Fibroblast of villous mesenchyme (primary cell): ENCODE measurements at places on chromosomes 11 and 22.

GRCh38 chr11:123597859-123598258 is 56.6 kb downstream of the SCN3B start:
- no peak for DNase-seq

GRCh38 chr11:110728883-110729282 is 16.6 kb upstream of the ARHGAP20 start:
- DNase-seq: peak; percentile 34

DNA sequence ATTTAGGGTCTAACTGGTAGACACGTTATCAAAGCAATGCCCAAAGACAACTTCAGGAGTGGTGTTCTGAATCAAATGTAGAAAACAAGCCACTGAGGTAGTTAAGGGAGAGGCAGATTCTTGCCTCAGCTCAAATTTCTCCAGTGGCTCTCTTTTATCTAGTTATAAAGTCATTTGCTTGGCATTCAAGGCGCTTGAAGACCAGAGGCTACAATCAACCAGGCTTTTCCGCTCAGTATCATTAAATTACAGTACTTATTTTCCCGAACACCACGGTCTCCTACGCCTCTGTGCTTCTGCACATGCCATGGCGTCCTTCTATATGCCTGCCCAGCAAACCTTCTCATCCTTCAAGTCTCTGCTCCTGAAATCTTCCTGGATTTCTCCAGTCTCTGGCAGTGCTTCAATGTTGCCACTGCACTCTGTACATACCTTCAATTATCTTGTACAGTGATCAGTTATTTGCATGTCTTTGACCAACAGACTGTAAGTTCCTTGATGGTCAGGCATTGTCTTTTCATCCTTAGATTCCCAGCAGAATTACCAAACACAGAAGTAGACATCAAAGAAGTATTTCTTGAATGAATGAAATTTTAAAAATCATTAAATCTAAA is 1.4 kb downstream of the POGLUT3 start:
- DNase-seq: peak; percentile 45

DNA sequence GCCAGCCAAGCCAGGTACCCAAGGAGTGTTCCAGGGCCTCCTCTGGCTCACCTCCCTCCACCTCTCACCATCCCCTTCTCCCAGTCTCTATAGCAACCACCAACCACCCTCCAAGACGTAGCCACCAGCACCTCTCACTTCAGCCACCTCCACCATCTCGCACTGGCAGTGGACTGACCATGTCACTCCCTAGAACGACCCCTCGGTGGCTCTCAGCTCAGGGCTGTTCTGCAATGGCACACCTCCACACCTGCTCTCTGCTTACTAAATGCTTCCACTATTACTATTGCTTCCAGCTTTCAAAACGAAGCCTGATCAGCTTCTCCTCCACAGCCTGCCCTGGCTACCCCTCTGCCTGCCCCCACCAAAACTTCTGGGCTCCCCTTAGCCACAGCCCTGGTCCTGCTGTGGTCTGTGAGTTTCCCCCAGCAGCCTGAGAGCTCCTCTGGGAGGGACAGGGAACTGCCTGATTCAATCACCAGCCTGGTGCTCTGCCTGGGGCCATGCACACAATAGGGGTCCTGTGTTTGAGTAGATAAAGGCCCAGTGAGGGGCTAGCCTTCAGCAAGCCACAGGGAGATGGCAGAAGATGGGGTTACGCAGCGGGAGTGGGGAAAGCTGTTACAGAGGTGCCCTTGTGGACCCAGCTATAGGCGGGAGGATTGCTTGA is 17.5 kb upstream of the CBX7 start:
- DNase-seq: no peak

- DNase-seq: peak; percentile 32
Observed at GRCh38 chr11:84384731-84385130, 1098.6 kb upstream of the CCDC90B start.

DNA sequence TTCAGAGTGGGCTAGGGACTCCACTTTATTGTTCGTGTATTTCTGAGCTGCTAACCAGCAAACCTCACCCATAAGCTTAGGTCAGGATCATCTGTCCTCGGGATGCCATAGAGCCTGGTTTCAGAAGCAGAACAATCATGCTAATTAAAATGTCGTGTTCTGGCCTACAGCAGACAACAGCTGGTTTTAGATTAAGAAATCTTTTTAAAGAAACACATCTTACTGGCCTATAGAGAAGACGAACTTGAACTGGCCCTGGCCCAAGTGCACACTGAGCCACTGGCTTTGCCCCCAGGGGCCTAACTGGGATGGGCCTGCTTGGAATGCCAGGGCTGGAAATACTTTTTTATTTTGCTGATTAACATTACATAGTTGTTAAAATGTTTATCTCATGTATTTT is 63.2 kb downstream of the ALX4 start:
- DNase-seq: peak; percentile 57

- no peak for DNase-seq
Observed at GRCh38 chr22:49954991-49955580, 5.5 kb upstream of the PIM3 start.

DNA sequence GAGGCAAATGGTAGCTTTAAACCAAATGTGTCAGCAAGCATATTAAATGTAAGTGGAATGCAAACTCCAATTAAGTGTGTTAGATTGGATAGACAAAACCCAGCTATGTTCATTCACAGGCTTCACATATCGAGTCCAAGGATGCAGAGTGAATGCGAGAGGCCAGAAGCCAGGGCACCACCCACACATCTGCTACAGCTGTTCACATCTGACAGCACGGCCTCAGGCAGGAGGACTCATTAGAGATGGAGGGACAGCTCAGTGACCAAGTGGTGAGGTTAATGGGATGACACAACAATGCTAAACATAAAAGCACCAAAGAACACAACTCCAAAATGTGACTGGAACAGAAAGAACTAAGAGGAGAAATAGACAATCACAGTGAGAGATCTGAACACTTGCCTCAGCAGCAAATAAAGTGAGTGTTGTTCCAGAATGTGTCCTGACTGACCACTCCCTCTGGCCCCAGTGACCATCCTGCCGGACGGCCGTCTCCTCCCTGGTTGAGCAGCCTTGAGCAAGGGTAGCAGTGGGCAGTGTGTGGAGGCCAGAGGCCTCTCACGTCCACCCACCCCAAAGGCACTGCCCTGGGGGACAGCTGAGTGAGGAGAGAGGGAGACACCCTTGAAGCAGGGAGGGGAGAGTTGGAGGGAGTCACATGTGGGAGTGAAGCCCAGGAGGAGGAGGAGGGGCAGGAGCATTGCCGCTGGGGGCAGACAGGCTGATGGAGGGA is 23.8 kb downstream of the ALG12 start:
- DNase-seq: peak; percentile 3

DNA sequence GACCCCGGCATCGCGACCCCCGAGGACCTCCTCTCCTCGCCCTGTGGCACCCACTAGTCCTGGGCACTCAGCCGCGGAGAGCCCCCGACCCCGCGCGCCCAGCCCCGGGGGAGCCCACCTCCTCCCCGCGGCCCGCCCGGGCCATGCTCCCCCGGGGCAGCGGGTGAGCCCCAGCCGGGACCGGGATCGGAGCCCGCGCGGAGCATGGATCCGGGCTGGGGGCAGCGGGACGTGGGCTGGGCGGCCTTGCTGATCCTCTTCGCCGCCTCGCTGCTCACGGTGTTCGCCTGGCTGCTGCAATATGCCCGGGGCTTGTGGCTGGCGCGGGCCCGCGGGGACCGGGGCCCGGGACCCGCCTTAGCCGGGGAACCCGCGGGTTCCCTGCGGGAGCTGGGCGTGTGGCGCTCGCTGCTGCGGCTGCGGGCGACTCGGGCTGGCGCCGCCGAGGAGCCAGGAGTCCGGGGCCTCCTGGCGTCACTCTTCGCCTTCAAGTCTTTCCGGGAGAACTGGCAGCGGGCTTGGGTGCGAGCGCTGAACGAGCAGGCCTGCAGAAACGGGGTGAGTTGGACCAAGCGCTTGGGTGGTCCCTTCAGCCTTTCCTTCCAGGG is 498 bp downstream of the C2CD2L start:
- no peak for DNase-seq

DNA sequence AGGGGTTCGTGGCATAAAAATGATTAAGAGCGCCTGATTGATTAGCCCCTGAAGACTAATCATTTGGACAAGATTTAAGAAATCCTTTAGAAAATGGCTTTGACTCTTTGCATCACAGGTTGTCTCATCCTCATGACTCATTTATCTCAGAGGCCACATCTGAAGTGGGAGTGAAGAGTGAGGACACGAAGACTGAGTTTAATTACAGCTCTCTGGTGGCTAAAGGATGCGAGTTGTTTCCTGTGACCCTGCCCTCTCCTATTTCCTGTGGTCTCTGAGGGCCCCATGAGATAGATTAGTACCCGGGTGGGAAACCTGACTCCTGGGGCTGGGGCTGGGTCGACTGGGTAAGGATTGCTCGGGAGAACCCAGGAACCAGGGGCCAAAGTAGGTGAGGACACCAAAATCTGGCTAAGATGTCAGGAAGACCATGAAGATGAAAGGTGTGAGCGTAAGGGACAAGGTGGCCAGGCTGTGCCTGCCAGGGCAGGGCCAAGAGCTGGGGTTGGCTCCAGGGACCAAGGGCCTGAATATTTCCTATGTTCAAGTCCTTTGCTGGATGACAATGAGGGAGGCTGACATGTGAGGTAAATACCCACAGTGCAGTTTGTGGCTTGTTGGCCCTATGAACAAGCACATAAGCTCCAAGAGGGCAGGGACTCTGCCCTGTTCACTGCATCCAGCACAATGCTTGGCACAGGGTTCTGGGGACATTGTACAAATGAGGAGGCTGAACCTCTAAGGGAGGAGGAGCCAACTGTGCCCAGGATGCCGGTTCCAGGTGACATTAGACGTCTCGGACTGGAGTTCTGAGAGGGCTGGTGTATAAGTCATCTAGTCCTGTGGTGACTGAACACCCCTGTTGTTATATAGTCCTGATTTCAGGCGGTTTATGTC is 3.6 kb downstream of the OTOG start:
- no peak for DNase-seq
